Fibroblast of lung (primary cell): ENCODE measurements at places on chromosomes 5 and 9. TPM values are rescaled to one million over a fixed set of nuclear protein-coding genes. Genes with fewer than 3 reads are reported as not detected.

GRCh38 chr5:13957032-13957645, 12.7 kb upstream of the DNAH5 start:
- peak; percentile 59 for DNase-seq

DNA sequence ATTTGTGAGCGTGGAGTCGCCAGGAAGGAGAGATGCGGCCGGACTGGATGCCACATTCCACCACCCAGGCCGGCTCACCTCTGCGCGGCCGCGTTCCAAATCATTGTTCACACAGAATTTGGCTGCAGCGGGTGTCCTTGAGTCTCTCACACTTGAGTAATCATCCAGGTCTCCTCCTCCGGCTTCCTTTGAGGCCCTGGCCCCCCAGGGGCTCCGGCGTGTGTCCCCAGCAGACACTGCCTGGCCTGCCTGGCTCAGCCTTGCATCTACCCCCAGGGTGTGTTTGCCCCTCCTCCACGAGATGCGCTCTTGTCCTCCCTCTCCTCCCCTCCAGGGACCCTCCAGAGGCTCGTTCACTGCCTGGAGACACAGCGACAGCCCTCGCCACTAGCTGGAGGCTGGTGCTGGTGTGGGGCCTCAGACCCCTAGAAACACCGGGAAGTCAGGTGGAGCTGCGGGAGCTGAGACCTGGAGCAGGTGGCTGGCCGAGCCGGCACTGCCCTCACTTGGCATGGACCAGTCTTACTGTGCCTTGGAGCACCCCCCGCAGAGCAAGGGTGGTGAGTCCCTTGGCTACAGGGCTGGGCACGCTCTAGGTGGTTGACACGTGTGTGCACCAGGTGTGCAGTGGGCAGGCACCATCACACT, 7.0 kb upstream of the SLC9A3 start:
- DNase-seq, result no peak

- DNase-seq, result no peak
Measured at GRCh38 chr9:92738661-92739081, 26.0 kb downstream of the BICD2 start.

- peak; percentile 97 for DNase-seq
Measured at GRCh38 chr9:6938447-6938846, 180.7 kb downstream of the KDM4C start.

GRCh38 chr9:18296702-18297055, 177.3 kb upstream of the ADAMTSL1 start:
- DNase-seq, result peak; percentile 21

- no peak for DNase-seq
Measured at GRCh38 chr5:107104040-107104995, 566.4 kb downstream of the EFNA5 start.

GRCh38 chr5:150490754-150491153, 17.2 kb upstream of the NDST1 start:
- DNase-seq, result no peak

GRCh38 chr5:1291611-1292080, 3.2 kb downstream of the TERT start:
- no peak for DNase-seq

DNA sequence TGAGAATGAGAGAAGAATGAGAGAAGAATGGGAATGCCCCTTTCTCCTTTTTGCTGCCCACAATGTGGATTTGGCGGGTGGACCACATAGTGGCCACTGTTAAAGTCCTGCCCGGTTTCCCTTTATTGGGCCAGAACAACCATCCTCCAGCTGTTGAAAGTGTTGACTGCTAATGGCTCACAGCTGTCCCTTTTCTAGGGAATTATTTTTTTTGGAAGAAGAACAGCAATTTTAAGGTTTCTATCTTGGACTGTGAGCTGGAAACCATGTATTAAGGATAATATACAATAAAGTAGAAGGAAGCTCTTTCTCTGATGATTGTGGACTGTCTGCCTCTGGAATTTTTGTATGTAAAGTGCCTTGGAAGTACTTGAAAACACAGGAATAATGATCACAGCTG, 185.9 kb downstream of the DMRT2 start:
- peak; percentile 13 for DNase-seq

GRCh38 chr5:135020111-135020895, 13.7 kb downstream of the PITX1 start:
- DNase-seq, result no peak

DNA sequence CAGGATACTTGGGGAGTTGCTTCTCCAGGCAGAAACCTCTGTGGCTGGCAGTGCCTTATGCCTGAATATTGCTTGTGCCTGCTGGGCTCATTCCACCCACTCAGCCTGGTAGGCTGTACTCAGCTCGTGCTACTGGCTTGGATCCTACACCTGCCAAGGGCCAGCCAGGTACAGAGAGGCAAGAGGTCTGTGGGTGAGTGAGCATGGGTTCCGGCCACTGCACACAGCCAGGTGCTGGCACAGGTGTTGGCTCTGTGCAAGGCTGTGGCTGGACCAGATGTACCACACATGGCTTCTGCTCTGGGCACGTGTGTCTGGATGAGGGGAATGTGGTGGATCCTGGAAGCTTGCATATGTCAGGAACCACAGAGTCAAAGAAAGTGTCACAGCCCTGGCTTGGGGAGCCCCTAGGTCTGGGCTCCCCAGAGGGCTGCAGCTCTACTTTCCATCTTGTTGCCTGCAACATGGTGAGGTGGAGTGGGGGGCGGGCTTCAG, 76.7 kb upstream of the C6 start:
- DNase-seq, result no peak

GRCh38 chr9:123710299-123710698, 219.6 kb downstream of the DENND1A start:
- peak; percentile 95 for DNase-seq

- no peak for DNase-seq
Measured at GRCh38 chr5:102231693-102232619, 64.1 kb downstream of the SLCO4C1 start.

GRCh38 chr9:127448112-127448805, 2.9 kb downstream of the RPL12 start:
- DNase-seq, result peak; percentile 18

- peak; percentile 60 for DNase-seq
Measured at GRCh38 chr5:142906863-142907671, 136.9 kb downstream of the ARHGAP26 start.

- no peak for DNase-seq
Measured at GRCh38 chr5:105739732-105740131, 1931.0 kb downstream of the EFNA5 start.

GRCh38 chr9:18890372-18890771, 142.6 kb downstream of the SAXO1 start:
- peak; percentile 78 for DNase-seq

DNA sequence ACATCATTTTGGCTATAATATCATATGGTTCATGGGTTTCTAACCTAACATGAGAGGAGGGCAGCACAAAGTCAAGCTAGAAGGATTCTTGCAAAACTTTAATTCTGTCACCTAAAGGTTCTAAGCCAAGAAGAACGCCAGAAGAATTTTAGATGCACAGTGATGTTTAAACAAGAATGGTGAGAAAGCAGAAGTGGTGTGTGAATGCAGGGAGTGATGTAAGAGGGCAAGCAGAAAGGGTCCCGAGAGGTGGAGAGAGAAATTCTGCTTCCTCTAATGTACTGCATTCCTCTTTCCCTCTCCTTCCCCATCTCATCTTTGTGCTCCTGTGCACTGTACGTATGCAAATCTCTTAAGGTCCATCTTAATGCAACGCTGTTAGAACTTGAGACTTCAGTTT, 2.1 kb upstream of the TRMO start:
- no peak for DNase-seq

- DNase-seq, result peak; percentile 52
Measured at GRCh38 chr5:146890731-146891440, 12.3 kb upstream of the PPP2R2B start.

- no peak for DNase-seq
Measured at GRCh38 chr5:109412981-109413402, 3.2 kb upstream of the PJA2 start.

Gene RECK
- total RNA-seq, result 43.1 and 98.4 TPM in 2 replicates

Gene LCN6
- not detected in 2 replicates for total RNA-seq

Gene WNK2
- under 0.01 TPM in 1 of 2 replicates, not detected in the other for total RNA-seq

Gene SLC1A3
- total RNA-seq, result 3.1 and 3.3 TPM in 2 replicates

Gene SET
- 456 and 503 TPM in 2 replicates for total RNA-seq

Gene NOXA1
- 0.66 and 0.77 TPM in 2 replicates for total RNA-seq

Gene GLRX
- total RNA-seq, result 54.2 and 91.8 TPM in 2 replicates

Gene FSTL4
- total RNA-seq, result 0.33 TPM in 1 of 2 replicates, not detected in the other
